ENCODE measurements at places on chromosomes 11 and 22.

- peak; percentile 92 for DNase-seq
Observed at GRCh38 chr11:126318574-126319373, 14.9 kb downstream of the DCPS start.

- peak; percentile 53 for DNase-seq
Observed at GRCh38 chr11:36818410-36818809, 220.4 kb upstream of the RAG2 start.

DNA sequence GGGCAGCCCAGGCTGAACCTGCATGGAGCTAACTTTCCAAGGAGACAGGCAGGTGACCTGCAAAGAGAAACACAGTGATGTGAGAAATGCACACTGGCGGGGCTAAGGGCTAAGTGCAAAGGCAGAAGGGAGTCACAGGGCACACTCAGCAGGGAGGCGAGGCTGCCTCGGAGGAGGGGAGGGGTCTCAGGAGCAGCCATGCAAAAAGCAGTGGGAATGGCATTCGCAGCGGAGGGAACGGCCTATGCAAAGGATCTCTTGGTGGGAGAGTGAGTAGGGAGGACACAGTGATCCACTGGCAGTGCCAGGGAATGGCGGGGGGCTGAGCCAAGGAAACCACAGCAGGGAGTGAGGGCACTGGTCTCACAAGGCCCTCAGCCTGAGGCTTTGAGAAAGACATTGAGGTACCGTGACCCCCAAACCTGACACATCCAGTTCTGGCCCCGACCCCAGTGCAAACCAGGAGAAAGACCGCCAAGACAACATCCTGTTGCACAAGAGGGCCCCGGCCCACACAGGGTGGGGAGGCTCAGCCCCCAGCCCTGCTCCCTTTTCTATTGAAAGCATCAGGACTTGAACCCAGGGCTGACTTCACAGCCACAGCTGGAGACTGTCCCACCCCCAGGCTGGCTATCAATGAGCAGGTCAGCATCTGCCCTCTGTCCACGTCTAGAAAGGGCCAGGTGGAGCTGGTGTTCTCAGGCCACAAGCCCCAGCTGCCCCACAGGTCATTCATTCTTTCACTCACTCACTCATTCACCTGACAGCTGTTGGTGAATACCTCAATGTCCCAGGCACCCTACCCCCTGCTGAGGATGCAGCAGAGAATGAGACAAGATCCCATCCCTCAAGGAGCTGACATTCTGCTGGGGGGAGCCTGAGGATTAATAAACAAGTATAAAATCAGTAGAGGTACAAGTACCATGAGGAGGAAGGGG is 50.7 kb downstream of the IGLL1 start:
- no peak for DNase-seq

GRCh38 chr22:28075358-28075981 is 156.4 kb upstream of the PITPNB start:
- DNase-seq = peak; percentile 53

- no peak for DNase-seq
Observed at GRCh38 chr22:40107851-40108378, 69.8 kb upstream of the TNRC6B start.

DNA sequence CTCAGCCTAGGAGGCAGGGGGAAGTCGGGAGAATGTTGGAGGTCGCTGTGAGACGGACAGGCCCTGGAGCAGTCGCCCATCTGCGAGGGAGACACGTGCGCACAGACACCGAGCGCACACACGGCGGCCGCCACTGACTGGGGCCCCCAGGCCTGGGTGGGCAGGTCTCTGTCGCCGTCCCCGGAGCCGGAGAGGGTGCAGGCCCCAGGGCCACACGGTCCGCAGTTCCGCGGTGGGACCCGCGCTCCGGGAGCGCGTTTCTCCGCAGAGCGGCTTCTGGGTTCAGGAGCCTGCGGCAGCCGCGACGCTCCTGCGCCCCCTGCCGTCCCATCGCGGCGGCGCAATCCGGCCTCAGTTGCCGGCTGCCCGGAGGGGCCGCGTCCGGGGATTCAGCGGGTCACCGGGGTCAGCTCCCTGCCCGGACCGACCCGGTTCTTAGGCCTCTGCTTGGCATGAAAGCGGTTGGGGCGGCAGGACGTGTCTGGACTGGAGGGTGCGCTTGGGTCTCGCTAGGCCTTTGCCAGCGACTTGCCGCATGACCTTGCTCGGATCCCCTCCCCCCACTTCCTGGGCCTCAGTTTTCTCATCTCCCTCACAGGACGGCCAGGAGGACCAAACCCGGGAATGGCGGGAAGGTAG is 31.2 kb downstream of the PDE2A start:
- peak; percentile 49 for DNase-seq

- DNase-seq = no peak
Observed at GRCh38 chr11:73241300-73241699, 23.2 kb downstream of the P2RY2 start.

DNA sequence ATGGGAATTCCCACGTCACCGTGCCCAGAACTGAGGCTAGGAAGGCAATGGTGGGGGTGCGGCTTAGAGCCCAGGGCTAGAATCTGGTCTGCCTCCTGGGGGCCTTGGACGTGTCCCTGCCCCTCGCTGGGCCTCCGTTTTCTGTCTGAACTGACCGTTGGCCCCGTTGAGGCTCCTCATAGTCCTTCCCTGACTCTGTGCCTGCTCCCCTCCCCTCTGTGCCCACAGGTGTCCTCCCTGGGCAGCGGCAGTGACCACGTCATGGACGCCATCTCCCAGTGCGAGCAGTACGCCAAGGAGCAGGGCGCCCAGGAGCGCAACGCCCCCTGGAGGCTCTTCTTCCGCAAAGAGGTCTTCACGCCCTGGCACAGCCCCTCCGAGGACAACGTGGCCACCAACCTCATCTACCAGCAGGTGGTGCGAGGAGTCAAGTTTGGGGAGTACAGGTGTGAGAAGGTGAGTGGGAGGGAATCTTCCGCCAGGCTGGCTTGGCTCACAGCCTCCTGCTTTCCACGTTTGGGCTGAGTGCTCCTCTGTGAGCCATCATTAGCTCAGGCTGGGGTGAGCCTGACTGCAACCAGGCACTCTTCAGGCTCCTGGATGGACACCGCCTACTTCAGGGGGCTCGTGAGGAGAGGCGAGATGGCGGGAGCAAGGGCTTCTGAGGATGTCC is 63.9 kb downstream of the MYO7A start:
- DNase-seq = peak; percentile 19

- no peak for DNase-seq
Observed at GRCh38 chr11:13297917-13298356, 20.3 kb downstream of the BMAL1 start.

DNA sequence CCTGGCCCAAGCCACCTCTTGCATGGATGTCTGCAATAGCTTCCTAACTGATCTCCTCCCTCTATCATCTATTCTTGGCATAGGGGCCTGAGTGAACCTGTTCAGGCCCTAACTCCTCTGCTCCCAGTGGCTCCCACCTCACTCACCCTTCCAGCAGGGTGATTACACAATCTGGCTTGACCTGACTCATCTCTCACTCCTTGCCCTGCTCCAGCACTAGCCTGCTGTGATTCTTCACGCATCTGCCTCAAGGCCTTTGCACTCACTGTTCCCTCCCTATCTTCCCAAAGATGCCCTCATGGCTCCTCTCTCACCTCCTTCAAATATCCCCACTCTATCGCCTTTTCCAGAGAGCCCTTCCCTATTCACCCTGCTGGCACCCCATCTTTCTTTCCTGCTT is 10.5 kb downstream of the SCN4B start:
- no peak for DNase-seq

- no peak for DNase-seq
Observed at GRCh38 chr11:108914981-108915380, 250.1 kb downstream of the DDX10 start.

DNA sequence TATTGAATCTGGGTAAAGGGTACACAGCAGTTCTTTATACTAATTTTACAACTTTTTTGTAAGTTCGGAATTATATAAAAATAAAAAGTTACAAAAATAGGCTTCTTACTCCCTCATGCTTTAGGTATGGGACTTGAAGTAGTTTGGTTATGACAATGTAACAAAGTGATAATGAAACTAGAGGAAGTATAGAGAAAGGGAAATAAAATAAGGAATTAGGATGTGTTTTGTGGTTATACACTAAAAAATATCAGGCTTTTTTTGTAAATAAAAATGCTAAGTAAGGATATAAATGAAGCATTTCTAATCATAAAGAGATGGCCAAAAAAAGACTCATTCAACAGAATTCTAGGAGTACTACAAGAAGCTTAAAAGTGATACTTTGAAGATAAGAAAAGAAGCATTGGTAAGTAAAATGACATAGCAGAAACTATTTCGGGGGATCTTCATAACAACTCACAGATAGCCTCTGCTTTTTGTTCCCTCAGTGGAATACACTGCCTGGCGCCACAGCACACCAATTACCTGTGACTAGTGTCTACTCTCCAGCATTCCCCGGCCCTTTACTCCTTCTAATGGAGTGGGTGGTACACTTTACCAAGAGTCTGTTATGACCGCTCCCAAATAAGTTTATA is 322.7 kb upstream of the PITPNB start:
- DNase-seq = no peak

GRCh38 chr11:98952107-98952506 is 68.6 kb upstream of the CNTN5 start:
- DNase-seq = no peak

DNA sequence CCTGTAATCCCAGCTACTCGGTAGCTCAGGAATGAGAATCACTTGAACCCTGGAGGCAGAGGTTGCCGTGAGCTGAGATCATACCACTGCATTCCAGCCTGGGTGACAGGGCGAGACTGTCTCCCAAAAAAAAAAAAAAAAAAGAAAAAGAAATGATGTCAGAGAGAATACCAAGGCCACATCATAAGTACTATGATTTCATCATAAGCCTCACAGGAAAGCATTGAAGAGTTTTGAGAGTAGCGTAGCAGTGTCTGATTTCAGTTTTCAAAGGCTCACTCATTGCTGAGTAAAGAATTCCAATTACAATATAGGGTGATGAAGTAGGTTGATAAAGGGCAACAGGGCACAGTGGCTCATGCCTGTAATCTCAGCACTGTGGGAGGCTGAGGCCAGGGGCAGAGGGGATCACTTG is 88.8 kb downstream of the MRTFA start:
- DNase-seq = no peak

DNA sequence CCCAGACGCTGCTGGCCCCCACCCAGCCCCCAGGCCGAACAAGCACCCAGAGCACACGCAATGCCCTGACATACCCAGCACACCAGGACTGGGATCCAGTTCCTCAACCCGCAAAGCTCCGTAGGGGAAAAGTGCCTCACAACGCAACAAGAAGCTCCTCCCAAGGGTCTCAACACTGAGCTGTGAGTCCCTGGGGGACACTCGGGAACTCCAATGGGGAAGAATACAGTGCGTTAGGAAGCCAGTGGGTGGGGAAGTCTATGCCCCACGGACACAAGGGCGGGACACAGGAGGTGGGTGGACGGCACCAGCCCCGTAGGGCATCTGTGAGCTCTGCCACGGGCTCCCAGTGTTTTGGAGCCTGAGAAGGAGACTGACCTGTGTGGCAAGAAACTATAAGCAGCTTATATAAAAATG is 1.6 kb downstream of the DEAF1 start:
- peak; percentile 63 for DNase-seq

DNA sequence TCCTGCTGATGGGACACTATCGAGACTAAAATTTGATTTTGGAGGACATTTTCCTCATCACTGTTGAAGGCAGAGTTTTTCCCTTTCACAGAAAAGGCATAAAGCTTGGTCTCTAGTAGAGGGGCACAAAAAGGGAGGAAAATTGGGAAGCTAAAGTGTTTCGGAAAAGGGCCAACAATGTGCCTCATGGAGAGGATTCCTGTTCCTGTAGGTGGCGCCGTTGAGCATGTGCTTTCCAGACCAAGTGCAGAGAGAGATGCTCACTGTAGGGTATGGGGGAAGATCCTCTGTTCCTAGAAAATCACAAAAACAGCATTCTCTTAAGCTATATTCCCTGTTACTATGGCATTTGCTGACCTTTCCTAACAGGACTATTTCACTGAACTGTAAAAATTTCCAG is 18.4 kb upstream of the OR4C5 start:
- DNase-seq = peak; percentile 41

- DNase-seq = peak; percentile 69
Observed at GRCh38 chr22:35430897-35431322, 31.0 kb downstream of the MCM5 start.

GRCh38 chr11:86151174-86152005 is 82.5 kb upstream of the PICALM start:
- peak; percentile 84 for DNase-seq

DNA sequence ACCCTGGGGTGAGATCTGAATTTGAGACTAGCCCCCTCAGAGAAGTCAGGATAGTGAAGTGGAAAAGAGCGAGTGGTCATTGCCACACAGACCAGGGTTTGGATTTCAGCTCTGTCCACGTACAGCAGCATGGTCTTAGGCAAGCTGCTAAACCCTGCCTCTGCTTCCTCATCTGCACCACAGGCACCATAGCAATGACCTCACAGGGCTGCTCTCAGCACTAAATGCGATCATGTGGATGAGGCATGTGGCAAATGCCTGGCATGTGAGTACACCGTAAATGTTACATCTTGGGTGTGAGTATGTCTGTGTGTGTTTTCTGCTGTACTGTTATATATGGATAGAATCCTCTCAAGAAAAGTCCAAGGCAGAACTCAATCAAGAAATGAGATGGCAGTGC is 15.8 kb downstream of the NAV2 start:
- no peak for DNase-seq

Data from SJCRH30 (cell line).